H54 (cell line): ENCODE measurements at places on chromosomes 6 and 20.

DNA sequence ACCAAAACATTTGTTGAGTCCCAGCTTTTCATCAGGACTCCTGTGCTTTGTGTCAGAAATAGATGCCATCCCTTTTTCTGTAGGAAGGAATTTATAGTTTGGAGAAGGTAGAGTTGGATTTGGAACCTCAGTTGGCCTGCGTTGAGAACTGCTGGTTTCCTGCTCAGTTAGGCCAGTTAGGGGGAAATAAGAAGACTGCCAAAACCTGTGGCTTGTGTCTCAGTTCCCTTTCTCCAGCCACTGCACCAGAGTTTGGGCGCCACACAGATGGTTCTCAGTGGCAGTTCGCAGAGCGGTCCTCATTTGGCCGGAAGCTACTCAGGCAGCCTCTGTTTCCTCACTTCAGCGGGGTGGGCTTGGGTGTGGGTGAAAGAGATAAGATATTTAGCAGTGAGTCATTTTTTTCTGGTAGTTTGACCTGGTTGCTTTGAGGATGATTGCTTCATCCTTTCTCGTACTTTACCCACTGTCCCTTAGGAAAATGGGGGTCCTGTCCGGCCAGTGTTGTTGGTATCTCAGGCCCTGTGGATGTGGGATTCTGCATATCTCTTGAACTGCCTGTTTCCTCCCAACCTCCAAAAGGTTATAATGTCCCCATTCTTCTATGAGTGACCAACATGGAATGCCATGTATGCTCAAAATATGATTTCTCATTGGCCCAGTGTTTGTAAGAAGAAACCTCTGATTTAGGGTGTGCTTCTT, 53.7 kb downstream of the JARID2 start:
- DNase-seq = no peak

DNA sequence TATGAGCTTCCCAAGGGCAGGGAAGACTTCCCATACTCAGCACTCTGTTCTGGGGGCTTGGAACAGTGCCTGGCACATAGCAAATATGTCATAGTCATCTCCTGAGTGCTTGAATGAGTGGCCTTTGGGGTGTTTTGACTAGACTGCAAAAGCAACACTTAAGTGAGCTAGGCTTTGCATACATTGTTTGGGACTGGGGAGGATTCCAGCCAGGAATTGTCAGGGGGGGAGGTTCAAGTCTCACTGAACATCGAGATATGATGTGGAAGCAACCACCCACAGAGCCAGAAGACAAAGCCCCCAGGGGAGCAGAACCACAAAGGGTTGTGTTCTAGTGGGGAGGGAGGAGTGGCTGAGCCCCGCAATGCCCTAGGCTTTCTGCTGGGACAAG, 98.4 kb downstream of the SYCP2 start:
- no peak for DNase-seq

GRCh38 chr20:62025394-62025793, 40.3 kb downstream of the TAF4 start:
- DNase-seq = no peak

GRCh38 chr6:43271103-43271815, 26.8 kb upstream of the SLC22A7 start:
- DNase-seq = no peak

- DNase-seq = no peak
Measured at GRCh38 chr20:49901588-49901987, 13.7 kb downstream of the SPATA2 start.

DNA sequence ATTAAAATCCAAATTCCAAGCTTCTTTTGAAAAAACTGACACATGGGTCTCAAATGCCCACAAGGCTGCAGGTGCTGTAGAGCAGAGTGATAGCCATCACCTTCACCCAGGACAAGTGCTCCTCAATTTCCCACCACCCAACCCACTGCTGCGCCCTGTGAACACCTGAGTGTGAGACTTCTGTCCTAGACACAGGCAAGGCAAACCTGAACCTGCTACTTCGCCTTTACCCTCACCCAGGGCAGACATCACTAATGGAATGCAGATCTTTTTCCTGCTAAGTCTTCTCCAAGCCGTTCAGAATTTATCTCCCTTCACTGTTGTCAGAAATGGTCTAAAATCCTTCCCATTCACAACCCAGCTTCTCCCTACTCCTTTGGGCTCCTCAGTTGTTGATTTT, 65.9 kb downstream of the PREX1 start:
- DNase-seq = no peak

DNA sequence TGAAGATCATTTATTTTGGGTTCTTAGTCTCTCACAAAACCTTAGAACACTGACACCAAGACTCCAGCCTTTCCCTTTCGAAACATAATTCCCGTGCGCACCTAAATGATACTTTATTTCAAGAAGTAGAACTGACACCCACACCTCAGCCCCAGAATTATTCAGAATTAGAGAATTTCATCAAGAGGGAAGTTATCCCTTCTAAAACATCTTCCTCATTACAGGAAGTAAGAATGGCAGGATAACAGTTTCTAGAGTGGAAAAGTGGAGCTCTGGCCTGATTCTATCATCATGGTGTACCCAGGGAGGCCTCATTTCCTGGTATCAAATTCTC, 1.4 kb upstream of the SRXN1 start:
- DNase-seq = no peak

DNA sequence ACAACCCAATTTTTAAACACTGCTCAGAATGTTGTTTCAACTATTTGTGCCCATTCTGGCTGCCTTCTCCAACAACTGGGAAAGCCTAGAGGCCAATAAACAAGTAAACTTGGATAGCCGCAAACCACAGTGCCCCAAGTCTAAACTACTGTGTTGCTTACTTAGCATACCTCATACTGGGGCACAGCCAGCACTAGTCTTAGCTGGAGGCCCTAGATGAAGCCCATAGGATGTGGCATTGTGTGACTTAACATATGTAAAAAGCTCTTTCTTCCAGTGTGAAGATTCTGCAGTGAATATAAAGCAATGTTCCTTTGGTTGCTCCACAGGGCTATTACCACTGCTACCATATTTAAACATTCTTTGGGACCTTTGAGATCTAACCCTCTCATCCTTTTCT, 564.3 kb upstream of the NRSN1 start:
- DNase-seq = no peak

GRCh38 chr20:10286356-10286755, 67.7 kb downstream of the SNAP25 start:
- no peak for DNase-seq

GRCh38 chr6:15499125-15499524, 163.7 kb downstream of the DTNBP1 start:
- no peak for DNase-seq

- DNase-seq = no peak
Measured at GRCh38 chr6:148808786-148809304, 62.0 kb downstream of the UST start.

DNA sequence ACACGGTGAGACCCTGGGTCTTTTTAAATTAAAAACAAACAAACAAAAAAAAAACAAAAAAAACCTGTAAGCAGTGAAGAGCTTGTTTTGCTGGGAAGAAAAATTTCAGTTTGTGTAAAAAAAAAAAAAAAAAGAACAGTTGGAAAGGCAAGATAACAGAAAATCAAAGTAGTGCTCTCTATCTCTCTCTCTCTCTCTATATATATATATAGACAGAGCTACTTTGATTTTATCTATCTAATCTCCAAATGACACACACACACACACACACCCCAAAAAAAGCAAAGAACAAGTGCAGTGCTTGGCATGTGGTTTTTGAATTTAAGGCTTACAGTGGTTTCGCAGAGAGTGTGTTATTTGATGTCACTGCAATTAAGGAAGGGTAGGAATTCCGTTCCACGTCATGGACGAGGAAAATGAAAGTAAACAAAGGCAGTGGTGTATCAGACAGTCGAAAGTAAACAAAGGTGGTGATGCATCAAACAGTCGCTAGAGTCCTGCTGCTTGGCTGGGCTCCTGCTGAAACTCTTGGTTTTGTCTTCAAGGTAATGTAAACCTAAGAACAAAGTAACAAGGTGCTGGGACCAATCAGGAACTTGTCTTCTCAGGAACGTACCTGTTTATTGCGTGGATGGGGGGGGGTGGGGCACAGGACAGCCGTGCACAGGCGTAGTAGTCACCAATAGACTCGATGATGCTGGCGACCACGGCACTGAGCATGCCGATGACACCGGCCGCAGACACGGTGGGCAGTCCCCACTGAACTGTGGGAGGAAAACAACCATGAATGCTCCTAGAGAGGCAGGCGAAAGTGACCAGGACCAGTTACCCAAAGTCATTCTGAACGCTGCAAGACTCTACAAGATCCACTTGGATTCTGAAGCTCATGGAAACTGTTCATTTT, 131.8 kb downstream of the SLC23A2 start:
- no peak for DNase-seq

GRCh38 chr6:16718356-16718755, 42.9 kb downstream of the ATXN1 start:
- no peak for DNase-seq

DNA sequence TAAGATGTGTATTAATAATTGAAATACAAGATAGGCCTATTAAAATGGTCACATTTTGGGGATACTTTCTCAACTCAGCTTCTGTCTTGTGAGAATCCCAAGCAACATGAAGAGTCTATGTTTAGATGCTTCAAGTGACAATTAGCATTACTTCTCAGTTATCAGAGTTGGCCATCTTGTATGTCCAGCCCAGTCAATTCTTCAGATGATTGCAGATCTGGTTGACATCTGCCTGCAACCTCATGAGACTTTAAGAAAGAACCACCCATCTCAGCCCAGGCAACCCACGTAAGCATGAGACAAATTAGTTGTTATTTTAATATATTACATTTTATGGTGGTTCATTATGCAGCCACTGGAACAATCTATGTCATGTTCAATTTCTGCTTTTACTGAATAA, 256.5 kb downstream of the TENT5A start:
- DNase-seq = no peak

DNA sequence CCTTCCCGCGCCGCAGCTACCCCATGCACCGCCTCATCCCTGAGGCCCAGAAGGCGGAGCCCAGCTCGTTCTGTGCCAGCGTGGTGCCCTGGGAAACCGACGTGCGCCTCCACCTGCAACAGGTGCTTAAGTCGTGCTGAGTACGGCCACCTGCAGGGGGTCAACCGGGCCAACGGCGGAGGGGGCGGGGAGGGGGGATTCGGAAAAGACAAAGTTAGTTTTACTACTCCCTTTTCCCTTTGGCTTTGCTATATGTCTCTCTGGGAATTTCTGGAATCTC, 168.9 kb downstream of the CDK19 start:
- no peak for DNase-seq

- DNase-seq = no peak
Measured at GRCh38 chr6:170522565-170523183, 30.4 kb downstream of the PSMB1 start.

DNA sequence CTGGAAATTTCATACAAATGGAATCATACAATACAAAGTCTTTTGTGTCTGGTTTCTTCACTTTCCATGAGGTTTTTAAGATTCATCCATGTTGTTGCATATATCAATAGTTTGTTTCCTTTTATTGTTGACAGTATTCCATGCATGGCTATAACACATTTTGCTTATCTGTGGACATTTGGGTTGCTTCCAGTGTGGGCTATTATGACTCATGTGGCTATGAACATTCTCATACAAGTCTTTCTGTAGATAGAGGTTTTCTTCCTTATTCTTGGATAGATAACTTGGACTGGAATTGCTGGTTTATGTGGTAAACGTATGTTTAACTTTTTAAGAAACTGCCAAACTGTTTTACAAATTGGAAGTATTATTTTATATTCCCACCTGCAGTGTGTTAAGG, 30.0 kb upstream of the KIF6 start:
- DNase-seq = no peak

DNA sequence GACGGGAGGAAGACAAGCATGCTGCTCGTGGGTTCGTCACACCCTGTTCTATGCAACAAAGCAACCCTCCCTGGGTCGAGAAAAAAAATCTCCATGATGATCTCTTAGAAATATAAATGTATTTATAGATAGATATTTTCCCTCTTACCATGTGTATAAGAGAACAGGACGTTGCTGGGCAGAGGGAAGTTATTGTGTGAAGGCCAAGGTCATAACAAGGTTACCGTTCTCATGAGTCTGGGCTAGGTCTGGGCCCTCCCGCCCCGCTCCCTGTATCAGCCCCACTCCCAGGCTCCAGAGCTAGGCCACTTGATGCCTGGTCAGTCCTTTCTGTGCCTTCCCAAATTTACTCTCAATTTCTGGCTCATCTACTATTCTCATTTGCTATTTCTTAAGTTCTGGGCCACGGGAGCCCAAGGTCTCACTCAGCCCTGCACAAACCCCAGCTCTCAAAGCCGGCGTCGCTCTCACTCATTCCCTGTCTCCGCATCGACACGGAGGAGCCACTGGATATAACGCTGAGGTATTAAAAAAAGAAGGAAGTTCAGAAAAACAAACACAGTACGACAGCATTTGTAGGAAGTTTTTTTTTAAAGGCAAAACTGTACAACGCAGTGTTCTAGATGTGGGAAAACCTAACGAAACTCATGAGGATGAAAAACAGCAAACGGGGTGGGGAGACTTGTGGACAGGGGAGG, 96.8 kb downstream of the PSMG4 start:
- no peak for DNase-seq

DNA sequence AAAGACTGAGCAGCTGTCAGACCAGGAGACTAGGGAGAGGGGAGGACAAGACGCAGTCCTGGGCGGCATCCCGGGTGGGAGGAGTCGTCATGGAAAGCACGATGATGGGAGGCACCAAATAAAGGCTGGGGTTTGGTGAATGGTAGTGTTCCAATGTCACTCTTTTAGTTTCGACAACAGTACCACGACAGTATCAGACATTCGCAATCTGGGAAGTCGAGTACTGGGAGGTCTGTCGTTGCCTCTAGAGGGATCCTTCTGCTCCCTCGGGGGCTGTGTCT, 32.1 kb downstream of the PSMG4 start:
- no peak for DNase-seq

GRCh38 chr6:142886431-142887170, 58.4 kb downstream of the HIVEP2 start:
- DNase-seq = no peak

GRCh38 chr6:44635486-44635885, 248.0 kb downstream of the CDC5L start:
- no peak for DNase-seq

DNA sequence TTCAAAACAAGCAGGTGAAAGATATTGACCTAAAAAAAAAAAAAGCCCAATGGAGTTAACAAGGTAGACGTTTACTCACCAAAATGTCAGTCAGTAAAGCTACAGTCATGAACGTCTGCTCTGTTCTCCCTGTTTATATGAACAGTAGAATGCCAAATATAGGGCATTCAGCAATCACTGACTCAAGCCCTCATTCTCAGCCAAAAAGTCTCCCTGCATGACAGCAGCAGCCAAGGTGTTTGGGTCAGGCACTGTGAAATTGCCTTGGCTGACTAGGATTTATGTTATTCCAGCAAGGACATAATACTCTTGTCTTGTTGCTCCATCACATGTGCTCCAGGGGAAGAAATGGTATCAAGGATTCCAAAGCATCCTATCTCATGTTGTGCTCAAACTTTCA, 194.7 kb upstream of the RSPO3 start:
- no peak for DNase-seq

GRCh38 chr6:21270636-21271201, 322.8 kb upstream of the SOX4 start:
- DNase-seq = no peak

DNA sequence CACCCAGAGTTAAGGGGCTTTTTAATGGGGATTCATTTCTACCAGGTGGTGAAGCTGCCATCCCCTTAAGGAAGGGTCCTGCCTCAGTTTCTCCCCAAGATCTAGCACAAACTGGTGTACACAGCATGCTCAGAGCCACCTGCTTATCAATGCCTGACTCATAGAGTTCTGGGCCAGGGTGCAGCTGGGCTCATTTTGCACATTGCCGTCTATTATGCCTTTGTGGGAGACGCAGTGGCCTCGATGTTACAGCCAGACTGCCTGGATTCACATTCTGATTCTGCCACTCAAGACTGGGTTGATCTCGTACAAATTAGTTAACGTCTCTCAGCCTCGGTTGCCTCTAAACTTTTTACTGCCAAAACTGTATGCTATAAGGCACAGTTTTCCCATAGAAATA, 365.7 kb downstream of the ZFAND3 start:
- no peak for DNase-seq
